Fibroblast of skin of left biceps (primary cell): ENCODE measurements at places on chromosomes 11 and 22.
A peak's percentile ranks its signal among the peaks of the same experiment; 100 is the strongest.

DNA sequence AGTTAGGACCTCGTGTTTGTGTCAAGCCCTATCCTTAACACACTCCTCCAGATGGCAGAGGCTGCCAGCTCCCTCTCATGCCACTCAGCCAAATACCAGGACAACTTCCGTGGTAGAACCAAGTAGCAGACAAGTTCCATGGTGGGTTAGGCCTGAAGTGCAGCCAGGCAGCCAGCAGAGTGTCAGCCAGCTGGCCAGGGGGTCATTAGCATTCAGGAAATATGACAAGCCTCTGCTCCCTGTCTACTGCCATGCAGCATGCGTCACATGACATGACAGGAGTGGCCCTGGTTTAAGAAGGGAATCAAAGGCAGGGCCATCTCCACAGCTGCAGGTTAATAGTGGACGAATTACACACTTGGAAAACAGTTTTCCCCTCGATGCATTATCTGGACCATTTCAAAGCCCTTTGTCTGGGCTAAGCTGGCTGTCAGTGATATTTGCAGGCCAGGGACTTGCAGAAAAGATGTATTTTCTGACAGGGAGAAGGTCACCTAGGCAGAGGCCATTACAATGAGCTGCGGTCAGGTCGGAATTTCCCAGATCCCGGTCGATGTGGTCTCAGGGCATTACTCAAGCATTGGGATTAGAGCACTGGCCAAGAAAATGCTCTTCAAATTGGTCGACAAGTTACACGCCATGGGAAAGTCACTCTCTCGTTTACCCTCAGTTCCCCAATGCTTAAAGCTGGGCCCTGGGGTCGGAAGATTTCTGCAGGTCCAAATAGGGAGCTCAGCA is 461.7 kb upstream of the CADM1 start:
- no peak for DNase-seq

DNA sequence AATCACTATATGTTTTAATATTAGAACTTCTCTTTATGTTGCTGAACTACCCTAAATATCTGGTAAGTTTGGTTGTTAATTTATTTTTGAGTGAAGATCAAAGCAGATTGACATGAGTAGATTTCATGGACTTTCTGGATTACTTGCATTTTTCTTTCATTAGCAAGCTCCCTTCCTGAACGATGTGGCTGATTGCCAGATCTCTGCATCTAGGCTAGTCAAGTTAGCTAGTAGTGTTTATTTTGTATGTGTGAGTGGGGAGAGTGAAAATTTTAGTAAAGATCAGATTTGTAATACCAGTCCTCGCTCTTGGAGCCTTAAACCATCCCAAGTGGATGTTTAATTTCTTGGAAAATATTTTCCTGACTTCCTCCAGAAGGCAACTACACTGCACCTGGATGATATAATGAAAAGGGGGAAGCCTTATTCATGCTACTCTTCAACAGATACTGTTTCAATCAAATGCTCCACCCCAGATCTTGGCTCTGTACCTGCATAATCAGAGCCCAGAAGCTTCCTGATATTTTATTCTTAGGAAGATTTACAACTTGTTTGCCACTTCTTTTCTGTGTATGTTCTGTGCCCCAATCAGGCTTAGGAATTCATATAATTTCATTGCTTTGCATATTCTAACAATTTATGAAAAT is 143.2 kb upstream of the GRIA4 start:
- peak; percentile 33 for DNase-seq

DNA sequence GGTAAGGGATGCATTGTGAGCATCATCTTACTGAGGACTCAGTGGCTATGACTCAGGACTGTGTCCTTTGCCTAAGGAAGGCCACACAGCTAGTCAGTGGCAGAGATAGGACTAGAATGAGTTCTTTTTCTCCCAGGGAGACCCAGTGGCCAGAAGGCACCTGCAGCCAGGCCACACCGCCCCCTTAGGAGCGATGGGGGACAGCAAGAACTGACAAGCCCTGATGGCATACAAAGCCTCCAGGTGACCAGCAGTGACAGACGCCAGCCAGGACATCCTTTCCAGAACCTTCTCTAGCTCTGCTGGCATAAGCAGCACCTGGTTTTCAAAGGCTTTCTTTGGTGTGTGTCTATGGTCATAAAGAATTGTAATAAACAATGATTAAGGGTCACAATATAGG is 240.1 kb downstream of the ST3GAL4 start:
- DNase-seq, result no peak

GRCh38 chr11:34633640-34633989 is 12.7 kb downstream of the EHF start:
- no peak for DNase-seq

- DNase-seq, result no peak
These were observed 33.8 kb downstream of the SYT13 start for GRCh38 chr11:45252134-45252856.

- DNase-seq, result no peak
These were observed 30.4 kb upstream of the SYT7 start for GRCh38 chr11:61611309-61611708.

- no peak for DNase-seq
These were observed 2.1 kb upstream of the TTLL12 start for GRCh38 chr22:43188829-43189545.

- DNase-seq, result no peak
These were observed 231.2 kb downstream of the TBC1D22A start for GRCh38 chr22:46993633-46994032.

GRCh38 chr11:22884217-22884616 is 23.9 kb upstream of the CCDC179 start:
- peak; percentile 8 for DNase-seq

DNA sequence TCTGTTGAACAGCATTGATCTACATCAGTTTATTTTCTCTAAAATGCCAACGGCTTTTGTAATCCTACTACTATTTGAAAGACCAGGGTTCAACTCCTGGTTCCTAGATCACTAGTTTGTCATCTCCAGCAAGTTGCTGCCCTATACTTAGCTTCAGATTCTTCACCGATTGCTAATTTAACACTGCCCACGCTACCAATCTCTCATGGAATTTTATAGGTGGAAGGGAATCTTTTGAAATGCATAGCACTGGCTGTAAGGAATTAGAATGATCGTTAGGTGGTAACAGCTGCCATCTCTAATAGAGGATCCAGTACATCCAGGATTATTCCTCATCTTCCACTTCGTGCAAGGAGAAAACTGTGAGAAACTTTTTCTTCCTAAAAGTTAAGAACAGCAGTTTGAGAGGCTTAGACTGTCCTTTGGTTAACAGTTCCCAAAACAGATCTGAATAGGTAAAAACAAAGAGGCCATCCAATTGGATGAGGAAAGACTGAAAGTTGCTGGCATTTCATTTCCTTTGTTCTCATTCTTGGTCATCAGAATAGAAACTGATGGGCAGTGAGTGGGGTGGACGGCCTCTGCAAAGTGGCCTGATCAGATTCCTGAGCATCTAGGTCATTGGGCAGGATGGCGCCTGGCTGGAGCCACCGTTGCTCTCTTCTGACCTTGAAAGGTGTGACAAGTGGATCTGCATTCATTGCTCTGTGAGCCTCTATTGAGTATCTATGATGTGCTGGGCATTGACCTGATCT is 236.3 kb upstream of the SORL1-AS1 start:
- DNase-seq, result no peak

DNA sequence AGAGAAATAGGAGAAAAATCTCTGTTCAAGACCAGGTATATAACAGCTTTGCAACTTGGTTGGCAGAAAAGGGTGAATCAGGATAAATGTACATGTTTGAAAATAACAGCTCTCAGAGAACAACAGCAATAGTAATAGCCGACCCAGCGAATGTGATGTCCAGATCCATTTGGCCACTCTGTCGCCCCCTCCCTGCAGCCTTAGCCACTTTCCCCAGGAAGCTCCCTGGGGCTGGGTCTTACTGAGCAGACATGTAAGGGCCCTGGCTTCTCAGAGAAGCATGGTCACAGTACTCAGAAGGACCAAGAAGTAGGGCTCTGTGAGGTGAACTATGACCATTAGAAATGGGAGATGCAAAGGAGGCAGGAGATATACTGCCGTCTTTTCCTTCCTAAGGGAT is 154.1 kb upstream of the SNX19 start:
- DNase-seq, result no peak

DNA sequence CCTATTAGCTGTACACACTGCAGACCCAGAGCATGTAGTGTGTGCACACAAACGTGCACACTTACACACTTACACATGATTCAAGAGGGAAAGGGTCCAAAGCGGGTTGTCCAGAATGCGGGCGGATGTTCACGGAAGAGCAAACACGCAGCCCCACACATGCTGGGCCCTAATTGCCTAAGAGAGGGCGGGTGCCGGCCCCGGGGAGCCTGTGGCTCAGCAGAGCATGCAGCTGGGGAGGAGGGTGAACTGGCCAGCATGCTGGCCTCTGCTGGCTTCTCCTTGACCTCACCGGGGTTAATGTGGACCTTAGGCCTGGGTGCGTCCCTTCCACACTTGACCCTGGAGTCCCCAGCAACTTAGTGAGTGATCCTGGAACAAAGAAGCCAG is 816.3 kb downstream of the BRD1 start:
- no peak for DNase-seq

DNA sequence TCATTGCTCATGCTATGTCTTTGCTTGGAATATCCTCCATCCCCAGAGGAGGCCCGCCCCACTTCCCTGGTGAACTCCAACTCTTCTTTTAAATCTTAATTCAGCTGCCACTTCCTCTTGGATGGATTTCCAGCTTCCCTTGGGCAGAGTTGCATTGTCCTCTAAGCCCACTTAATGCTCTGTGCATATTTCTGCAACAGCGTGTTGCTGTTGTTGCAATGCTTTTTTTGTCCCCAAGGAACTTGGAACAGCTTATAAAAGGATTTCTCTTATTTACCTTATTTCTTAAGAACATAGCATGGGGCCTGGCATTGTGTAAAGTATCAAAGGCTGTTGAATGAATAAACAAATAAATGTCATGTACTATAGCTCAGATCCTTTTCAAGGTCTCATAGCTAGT is 507.4 kb downstream of the METTL15 start:
- no peak for DNase-seq
